ENCODE measurements at places on chromosomes 4 and X.

DNA sequence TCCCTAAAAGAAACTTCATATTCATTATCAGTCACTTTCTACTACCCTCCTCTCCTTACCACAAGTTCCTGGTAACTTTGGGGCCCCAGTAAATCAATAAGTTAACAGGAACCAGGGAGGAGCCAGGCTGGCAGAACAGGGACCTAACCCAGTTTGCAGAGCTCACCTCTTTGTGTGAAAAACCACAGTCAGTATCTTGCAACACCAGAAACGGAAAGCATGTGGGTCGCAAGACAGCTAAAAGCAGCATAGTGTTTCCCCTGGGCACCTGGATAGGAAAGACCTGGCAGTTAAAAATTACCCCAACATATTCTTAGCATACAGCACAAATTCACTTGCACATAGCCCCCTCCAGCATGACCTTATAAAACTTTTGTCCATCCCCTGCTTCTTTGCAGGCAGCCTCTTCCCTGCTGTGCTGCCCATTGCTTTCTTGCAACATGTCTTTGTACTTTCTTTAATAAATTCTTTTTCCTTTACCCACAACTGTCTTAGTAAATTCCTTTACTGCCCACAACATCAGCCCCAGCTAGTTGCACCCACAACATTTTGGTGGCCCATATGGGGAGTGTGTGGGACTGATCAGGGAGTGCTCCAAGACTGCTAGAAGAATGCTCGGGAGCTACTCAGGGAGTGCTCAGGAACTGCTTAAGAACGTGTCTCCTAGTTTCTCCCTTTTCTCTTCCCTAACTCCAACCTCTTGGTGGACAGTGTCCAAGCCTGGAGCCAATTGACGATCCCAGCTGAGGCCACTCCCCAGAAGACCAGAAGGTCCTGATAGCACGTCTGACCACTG is 83.4 kb downstream of the MSN start:
- no peak for DNase-seq

- peak; percentile 51 for DNase-seq
Observed at GRCh38 chr4:169791527-169792156, 33.9 kb upstream of the HPF1 start.

GRCh38 chr4:140996766-140997165 is 136.5 kb downstream of the RNF150 start:
- peak; percentile 5 for DNase-seq

DNA sequence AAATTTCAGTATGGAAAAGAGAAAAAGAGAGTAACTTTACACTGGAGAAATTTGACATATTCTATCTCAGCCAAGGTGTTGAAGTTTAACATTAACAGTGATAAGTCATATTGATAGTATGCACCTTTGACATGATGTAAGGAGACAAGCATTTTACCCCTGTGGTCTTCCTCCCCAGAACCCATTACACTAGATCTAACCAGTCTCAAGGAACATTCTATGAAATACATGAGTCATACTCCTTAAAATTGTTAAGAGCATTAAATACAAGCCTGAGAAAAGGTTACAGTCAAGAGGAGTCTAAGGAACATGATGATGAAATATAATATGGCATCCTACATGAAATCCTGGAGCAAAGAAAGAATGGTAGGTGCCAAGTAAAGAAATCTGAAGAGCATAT is 1151.3 kb upstream of the IGFBP7 start:
- no peak for DNase-seq

DNA sequence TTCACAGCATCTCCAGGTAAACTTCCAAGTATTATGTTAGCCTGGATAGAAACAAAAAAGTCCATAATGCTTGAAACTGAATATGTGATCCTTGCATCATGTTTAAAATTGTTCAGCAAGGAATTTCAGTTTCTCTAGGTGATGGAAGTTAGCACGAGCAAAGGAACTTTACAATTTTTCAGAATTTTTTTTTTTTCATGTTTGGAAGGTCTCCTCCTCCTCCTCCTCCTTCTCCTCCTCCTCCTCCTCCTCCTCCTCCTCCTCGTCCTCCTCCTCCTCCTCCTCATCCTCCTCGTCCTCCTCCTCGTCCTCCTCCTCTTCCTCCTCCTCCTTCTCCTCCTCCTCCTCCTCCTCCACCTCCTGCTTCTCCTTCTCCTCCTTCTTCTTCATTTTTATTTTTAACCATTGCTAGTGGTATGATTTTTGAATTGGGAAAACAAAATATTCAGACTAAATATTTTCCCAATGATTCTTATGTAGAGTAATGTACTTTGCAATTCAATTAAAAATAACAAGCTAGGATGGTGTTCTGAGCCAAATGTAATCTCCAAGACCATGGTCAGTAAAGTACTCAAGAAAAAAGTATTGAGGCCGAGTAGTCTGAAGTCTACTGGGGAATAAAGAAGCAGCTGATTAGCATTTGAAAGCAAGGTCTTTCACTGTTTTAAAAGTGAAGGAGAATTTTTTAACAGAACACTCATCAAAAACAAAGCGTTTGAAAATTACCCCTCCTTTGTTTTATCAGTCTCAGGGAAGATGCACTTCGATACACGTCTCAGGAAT is 420.9 kb upstream of the ATOH1 start:
- DNase-seq = no peak

GRCh38 chrX:155968791-155969190 is 28.7 kb upstream of the IL9R start:
- no peak for DNase-seq

DNA sequence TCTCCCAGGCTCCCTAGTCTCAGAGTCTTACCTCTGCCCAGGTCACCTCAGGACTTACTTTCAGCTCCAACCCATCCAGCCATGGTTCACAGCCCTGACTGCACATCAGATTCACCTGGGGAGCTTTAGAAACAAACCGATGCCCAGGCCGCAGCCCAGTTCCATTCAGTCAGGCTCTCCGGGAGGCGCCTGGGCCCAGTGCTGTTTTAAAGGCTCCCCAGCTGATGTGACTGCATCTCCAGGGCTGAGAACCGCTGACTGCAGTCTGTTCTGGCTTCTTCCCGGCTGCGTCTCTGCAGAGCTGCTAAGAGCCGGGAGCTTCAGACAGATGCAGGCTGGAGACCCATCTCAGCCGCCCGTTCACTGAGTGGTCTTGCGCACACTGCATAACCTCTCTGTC is 44.4 kb upstream of the LGI2 start:
- DNase-seq = no peak

DNA sequence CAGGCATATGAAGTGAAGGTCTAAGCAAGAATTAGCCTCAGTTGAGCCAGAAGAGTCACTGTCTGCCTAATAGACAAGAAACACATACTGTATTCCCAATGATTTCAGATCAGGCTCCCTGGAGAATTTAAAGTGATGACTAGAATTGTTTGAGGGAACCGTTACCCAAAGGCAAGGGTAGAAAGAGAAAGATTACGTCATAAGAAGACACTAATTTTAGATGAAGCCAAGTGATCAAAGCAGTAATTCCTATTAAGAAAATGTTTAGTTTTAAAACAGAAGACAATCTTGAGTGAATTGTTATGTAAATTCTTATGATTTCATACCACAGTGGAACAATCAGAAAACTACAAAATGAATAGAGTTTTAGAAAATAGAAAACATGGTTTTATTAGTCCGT is 194.5 kb upstream of the ARSJ start:
- DNase-seq = no peak
